ENCODE measurements at places on chromosomes 11 and 22. TPM values are rescaled to one million over a fixed set of nuclear protein-coding genes. Genes with fewer than 3 reads are reported as not detected.

Gene SYT7
- 1.2 TPM for total RNA-seq

Gene BIK
- total RNA-seq, result 2.1 TPM

Gene PGR
- total RNA-seq, result not detected

Gene GSTT2
- total RNA-seq, result not detected

Gene KCNQ1
- total RNA-seq, result 0.23 TPM

Gene RBX1
- 54.6 TPM for total RNA-seq

Gene C11orf71
- 3.2 TPM for total RNA-seq

Gene RELT
- total RNA-seq, result 9.0 TPM

Gene OR51B4
- not detected for total RNA-seq

All from A549 treated with Mapracorat at 1 μM for 4 hours (cell line).